ENCODE measurements at places on chromosomes 2 and 18.

DNA sequence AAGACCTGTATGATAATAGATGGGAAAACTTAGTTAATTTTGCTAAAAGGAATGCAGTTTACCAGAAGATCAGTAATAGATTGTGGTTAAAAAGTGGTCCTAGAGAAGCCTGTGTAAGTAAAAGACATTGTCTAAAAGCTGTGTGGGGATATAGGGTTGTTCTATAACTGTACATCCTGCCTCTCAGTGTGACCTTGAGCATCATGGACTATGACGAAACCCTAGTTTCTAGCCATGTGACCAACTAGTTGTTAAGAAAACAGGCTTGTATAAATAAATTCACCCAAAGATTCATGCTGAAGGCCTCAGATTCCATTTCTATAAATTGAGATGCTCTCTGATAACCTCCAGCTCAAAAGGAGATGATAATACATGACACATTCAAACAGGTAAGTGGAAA lies 160.7 kb downstream of the IKZF2 start:
- no peak for DNase-seq

DNA sequence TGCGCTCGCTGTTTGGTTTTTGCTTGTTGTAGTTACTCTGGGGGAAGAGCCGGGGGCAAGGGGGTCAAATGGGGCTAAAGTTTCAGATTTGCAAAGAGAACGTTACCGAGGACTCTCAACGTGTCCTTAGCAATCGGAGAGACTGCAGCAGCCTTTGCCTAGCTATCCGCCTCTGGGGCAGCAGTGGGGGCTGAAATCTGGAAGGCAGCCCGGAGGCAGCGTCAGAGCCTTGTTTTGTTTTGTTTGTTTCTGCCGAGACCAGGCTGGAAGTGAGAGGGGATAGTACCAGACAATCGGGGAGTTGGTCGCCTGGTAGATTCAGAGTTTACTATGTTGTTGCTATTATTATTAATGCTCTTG lies 1.2 kb downstream of the CDH20 start:
- no peak for DNase-seq

DNA sequence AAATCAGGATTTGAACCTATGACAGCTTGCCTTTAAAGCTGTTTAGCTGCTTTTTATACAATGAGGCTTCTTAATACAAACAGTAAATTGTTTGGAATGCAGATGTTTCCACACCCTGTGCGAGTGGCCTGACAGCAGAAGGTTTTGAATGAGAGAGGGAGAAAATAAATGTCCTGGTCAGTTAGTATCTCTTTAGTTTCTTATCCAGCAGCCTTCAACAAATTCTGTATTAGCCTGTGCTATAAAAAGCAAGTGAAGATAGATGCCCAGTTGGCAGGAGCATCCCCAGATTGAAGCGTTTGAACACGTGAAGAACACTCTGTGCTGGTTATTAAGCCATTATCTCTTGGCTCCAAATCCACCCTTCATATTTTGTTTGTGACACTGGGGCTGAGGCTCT lies 70.6 kb downstream of the CERS6 start:
- DNase-seq: no peak

- no peak for DNase-seq
Observed at GRCh38 chr2:223642506-223642905, 40.3 kb upstream of the SCG2 start.

DNA sequence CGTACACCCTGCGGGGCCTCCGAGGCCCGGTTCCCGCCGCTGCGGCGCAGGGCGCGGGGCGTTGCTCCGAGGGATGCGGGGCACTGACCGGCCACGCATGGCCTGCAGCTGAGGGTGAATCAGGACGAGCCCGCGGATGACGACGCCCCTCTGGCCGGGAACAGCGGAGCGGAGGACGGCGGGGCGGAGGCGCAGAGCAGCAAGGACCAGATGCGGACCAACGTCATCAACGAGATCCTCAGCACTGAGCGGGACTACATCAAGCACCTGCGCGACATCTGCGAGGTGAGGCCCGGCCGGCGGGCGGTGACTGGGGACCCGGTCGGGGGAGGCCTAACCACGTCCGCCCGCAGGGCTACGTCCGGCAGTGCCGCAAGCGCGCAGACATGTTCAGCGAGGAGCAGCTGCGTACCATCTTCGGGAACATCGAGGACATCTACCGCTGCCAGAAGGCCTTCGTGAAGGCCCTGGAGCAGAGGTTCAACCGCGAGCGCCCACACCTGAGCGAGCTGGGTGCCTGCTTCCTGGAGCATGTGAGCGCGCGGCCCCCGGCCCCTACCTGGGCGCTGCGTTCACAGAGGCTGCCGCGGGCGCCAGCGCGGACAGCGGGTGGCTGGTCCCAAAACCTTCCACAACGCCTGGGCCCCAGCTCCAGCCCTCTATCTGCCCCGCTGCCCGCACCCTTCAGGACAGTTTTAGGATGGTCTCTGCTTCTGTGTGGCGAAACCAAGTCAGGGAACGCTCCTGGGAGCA lies 53.2 kb downstream of the FAM168B start:
- no peak for DNase-seq

DNA sequence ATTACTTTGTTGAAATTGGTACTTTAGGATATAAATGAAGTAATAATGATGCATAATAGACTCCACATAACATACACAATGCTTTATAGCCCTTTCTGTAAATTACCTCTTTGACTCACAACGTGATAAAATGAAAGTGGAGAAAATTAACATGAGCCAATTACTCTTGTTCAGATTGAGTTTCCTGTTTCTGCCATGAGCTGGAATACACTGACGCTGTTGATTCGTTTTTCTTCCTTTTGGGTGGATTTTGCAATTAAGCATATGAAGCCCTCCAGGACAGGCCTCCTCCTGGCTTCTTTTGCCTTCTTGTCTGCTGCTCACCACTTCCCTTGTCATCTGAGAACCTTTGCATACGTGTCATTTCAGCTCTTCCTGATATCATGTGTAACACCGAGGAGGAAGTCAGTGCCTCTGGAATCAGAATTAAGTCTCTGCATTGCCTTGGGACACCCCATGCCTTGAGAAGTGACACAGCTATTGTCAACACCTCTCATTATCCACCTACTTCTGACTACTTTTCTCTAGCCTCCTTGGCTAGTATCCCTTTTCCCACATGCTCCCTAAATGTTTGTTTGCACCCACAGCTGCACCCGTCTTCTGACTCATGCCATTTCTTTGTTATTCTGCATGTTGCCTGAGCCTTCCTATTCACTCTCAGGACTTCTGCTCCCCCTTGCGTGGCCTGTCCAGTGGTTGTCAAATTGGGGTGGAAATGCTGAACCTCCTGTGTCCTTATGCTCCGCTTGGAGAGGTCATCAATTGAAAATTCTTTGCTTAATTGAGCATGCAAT lies 134.1 kb downstream of the FMNL2 start:
- DNase-seq: no peak

- no peak for DNase-seq
Observed at GRCh38 chr2:26848336-26849055, 564 bp downstream of the DPYSL5 start.

- no peak for DNase-seq
Observed at GRCh38 chr2:191927319-191927867, 80.5 kb upstream of the CAVIN2 start.

GRCh38 chr2:186477790-186478189 lies 8.3 kb upstream of the ZC3H15 start:
- no peak for DNase-seq

GRCh38 chr2:177602611-177603164 lies 210.1 kb downstream of the AGPS start:
- no peak for DNase-seq

DNA sequence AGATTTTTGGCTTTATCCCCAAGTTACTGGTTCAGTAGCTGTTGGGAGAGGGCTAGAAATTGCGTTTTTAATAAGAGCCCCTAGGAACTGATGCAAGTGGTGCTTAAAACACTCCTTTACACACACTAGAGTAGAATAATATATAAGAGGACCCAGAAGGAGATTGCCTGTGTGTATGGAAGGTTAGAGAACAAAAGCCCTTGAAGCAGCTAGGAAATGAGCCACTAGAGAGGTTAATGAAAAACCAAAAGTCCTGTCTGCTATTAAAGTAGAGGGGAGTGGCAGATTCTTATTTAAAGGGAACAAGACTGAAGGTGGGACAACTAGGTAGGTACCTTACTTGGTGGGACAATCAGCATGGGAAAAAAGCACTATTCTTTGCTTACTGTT lies 14.4 kb upstream of the SLC39A10 start:
- DNase-seq: no peak

GRCh38 chr2:157627594-157628476 lies 829 bp downstream of the ACVR1C start:
- DNase-seq: peak; percentile 12

DNA sequence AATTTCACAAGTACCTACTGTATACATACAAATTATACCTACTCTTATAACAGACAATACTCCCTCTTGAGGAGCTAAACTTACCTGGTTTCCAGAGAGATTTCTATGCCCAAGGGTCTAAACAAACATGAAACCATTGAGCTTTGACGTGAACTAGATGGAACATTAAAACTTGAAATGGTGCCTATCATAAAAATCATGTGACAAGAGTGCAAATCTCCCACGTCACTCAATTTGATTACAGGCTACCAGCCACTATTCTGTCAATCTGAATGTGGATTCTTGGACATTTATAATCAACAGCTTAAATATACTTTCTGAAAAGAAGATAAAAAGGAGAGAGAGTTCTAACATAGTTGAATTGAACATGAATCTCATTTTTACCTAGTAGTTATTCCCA lies 297.1 kb upstream of the SESTD1 start:
- no peak for DNase-seq

DNA sequence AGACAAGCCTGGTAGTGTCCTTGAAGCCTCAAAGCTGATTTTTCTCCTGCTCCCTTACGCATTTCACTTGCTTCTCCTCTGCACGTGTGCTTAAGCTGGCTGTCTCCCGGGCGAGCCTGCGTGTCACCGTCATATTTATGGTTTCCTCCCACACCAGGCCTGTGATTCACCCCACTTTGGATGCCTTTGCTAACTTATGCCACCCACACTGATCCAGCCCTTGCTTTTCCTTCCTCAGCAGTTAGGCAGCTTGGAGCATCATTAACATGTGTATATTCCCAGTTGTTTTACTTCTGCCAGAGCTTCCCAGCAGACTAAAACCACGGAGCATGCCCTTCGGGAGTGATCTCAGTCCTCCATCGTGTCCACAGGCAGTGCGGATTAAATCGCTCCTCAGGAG lies 2.2 kb downstream of the ST3GAL5 start:
- DNase-seq: peak; percentile 43

- DNase-seq: no peak
Observed at GRCh38 chr2:20190876-20191713, 33.8 kb downstream of the SDC1 start.
